Omental fat pad (tissue), 4 donors: ENCODE measurements at places on chromosomes 12 and 14. TPM values are rescaled to one million over a fixed set of nuclear protein-coding genes. Genes with fewer than 3 reads are reported as not detected.

The CLEC2B gene
- total RNA-seq = 29.2 TPM

GRCh38 chr14:78758333-78758732, 588.2 kb downstream of the NRXN3 start:
- no peak for DNase-seq

The RNFT2 gene
- 2.5 TPM for total RNA-seq

DNA sequence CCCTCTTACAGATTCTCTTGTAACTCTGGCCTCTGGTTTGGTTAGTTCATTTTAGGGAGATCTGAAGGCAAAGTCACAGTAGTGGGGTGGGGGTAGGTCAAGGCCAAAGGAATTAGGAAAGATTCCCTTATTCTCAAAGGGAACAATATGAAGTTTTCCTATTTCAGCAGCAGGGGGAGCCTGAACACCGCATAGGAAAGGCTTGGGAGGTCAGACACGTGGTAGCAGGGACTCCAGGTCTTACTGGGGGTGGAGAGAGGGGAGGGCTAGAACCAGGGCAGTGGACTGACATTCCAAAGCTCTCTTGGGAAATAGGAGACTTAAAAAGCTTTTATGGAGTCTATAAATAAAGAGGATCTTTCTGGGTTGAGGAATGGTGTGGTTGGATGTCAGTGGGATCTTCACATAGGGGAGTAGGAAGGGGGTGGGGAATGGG, 1.3 kb downstream of the ZC3H10 start:
- DNase-seq = no peak

- DNase-seq = no peak
Measured at GRCh38 chr12:1638203-1638602, 9.2 kb downstream of the WNT5B start.

DNA sequence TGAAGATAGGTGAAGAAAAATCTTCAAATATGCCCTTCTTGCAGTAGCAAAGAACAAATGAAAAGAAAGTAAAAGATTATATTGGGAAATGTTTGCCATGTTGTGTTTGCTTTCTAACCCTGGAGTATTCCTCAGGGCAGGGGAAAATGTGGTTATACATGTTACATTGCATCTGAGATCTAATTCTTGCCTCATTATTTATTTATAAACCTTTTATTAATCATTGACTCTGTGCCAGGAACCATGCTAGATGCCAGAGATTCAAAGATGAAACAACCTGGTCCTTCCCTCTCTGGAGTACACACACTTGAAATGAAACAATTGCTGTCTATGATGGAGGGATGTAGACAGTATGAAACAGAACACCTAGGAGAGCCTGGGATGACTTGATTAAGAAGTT, 128.1 kb upstream of the HMGA2 start:
- no peak for DNase-seq

- peak; percentile 28 for DNase-seq
Measured at GRCh38 chr12:4307593-4308333, 13.2 kb upstream of the TIGAR start.

GRCh38 chr14:78535041-78535440, 364.9 kb downstream of the NRXN3 start:
- DNase-seq = no peak

The PCNX1 gene
- total RNA-seq = 82.7 TPM

DNA sequence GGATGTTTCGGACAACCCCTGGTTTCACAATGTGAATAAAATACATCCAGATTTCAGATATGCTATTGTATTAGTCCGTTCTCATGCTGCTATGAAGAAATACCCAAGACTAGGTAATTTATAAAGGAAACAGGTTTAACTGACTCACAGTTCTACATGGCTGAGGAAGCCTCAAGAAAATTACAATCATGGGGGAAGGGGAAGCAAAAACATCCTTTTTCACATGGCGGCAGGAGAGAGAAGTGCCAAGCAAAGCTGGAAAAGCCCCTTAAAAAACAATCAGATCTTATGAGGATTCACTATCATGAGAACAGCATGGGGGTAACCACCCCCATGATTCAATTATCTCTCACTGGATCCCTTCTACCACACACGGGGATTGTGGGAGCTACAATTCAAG, 451.7 kb downstream of the MDGA2 start:
- no peak for DNase-seq

DNA sequence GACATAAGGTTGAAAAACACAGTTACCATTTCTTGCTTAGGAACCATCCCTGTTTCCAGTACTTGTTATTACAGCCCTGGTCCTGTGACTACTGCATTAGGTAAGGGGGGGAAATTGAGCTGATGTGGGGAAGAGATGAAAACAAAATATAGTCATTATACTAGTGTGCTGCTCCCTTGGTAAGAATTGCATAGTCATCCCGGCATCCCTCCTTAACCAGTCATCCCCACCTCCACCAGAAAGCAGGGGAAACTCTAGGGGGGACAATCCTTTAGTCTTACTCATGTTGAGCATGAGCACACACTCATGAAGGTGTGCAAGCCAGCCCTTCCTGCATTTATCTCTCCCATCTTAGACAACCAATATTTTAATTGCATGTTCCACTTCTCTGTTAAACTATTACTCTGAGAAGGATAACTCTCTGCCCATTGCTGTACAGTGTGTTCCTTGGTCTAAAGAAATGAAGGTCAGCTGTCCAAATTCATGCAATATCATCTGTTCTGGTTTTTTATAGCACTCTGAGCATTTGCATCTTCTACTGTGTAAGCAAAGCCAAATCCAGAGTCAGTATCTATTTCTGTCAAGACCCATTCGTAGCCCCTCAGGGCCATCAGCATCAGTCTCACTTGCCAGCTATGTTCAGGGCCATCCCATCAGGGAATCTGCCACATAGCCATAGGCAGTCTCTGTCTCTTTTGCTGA, 46.8 kb downstream of the TMEM30B start:
- DNase-seq = no peak

DNA sequence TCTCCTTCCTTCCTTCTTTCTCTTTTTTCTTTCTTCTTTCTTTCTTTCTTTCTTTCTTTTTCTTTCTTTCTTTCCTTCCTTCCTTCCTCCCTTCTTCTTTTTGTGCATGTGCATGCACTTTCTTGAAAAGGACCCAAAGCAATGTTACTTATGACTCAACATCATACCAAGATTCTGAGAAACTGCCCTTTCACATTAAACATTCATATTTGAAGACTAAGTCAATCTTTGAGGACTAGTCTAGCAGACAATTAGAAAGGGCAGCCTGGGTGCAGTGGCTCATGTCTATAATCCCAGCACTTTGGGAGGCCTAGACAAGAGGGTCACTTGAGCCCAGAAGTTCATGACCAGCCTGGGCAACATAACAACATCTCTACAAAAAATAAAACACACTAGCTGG, 212.8 kb upstream of the KITLG start:
- no peak for DNase-seq

DNA sequence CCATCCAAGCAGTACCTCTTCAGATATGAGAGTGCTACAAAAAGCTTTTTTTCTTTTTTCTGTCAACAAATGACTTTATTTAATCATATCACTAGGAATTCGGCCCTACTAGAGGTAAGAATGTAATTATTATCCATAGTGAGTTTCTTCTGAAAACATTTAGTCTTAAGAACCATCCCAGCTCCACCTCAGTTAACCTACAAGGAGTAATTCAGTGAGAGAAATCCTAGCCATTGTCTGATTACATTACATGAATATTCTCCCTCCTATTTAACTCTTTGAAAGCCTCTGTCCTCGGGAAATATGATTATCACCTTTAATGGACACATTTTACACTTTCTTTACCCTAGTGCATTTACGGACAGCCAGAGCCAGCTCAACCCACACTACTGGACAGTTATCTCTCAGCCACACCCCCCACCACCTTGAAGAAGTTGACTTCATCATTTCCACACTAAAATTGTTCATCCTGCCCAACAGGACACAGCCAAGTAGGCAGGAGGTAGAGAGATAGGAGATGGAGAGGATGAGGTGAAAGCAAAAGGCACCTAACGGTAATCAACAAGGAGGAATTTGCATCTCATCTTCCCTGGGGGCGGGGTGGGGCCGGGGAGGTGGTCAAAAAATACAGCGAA, 1.3 kb downstream of the PPFIA2 start:
- no peak for DNase-seq
